Stomach (tissue), 19 donors: ENCODE measurements at places on chromosomes 2 and 18. TPM values are rescaled to one million over a fixed set of nuclear protein-coding genes. Genes with fewer than 3 reads are reported as not detected.

The PPP1R1C gene
- polyA plus RNA-seq: 3.7 TPM

The SLC16A14 gene
- 0.37 TPM for polyA plus RNA-seq

The RFTN2 gene
- polyA plus RNA-seq: 2.7 TPM

DNA sequence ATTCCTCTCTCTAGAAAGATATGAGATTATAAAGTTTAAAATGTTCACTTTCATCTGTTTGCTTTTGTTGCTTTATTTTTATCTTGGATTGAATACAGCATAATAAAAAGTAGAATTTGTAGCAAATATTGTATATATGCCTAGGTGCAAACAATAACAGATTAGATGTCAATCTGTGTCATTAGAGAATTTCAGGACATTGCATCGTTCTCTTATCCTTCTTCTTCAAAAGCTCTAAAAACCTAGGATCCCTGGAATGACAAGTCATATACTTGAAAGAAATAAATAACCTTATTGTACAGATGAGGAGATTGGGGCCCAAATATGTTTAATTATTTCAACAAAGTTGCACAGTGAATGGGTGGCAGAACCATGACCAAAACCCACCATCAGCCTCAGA, 102.8 kb upstream of the BZW1 start:
- no peak overlapping the region for H3K27ac ChIP-seq
- H3K4me1 ChIP-seq: no peaks in the 10 kb centered on the region
- no peak overlapping the region for H3K4me3 ChIP-seq

DNA sequence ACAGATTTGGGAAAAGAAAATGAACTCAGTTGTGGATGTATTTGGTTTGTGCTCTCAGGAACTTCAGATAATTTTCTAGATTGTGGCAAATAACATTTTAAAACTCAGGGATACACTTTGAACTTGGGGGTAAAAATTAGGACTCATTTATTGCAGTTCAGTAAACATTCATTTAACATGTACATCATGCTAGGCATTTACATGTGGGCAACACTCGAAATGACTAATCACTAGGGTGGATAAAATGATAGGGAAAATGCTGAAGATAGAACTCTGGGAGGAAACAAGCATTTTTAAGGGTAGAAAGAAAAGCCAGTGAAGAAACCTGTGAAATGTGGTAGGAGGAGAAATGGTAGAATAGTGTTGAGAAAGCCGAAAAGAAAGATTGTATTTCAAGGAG, 7.8 kb downstream of the FAM117B start:
- peaks cover 15% of the 10 kb centered on the region for H3K4me1 ChIP-seq
- no peaks in the 10 kb centered on the region for H3K36me3 ChIP-seq
- H3K4me3 ChIP-seq: no peak overlapping the region

DNA sequence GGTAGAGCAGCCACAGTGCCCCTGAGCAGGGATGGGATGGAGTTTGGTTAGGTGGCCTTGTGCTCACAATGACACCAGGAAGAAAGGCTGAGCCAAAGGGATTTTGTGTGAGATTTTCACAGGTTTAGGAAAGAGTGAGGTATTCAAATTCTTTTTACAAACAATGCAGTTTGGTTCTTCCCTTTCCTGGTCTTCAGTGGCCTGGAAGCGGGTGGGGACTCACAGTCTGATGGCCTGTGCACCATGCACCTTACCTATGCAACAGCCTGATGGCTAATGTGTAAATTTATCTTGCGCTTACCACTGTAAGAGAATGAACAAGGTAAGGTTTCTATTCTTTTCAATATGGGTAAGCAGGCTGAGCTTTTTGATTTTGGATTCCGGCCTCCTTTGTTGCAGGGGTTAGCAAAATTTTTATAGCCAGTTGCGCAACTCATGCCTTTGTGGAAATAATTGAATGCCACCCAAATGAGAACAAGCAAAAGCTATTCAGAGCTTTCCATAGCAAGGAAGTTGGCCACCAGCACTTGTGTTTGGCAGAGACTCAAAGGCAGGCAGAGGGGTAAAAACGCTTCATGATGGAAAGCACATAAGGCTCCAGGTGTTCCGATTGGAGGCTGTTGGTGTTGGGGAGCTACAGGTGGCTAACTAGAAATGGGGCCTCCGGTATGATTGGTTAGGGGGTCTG, 23.8 kb upstream of the IL1R2 start:
- H3K27me3 ChIP-seq: no peaks in the 10 kb centered on the region
- peaks cover 17% of the 10 kb centered on the region for H3K4me1 ChIP-seq
- DNase-seq: no peak
- H3K4me3 ChIP-seq: no peak overlapping the region
- H3K36me3 ChIP-seq: no peaks in the 10 kb centered on the region
- no peak overlapping the region for H3K27ac ChIP-seq

DNA sequence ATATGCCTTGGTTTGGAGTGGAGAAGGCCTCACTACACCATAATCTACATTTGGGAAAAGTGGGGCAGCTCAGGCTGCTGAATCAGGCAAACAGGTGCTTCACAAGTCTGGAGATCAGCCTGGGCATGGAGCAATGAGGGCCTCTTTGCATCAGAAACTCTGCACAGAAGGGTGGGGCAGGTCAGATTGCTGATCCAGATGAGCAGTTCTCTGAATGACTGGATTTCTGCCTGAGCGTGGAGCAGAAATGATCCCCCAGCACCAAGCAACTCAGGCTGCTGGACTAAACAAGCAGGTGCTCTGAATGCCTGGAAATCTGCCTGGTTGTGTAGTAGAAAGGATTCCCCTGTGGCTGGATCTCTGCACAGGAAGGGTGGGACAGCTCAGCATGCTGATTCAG, 605.3 kb upstream of the ZNF804A start:
- H3K27ac ChIP-seq: no peak overlapping the region
- peaks cover 5% of the 10 kb centered on the region for H3K4me1 ChIP-seq
- H3K4me3 ChIP-seq: no peak overlapping the region
- no peaks in the 10 kb centered on the region for H3K27me3 ChIP-seq
- DNase-seq: no peak

DNA sequence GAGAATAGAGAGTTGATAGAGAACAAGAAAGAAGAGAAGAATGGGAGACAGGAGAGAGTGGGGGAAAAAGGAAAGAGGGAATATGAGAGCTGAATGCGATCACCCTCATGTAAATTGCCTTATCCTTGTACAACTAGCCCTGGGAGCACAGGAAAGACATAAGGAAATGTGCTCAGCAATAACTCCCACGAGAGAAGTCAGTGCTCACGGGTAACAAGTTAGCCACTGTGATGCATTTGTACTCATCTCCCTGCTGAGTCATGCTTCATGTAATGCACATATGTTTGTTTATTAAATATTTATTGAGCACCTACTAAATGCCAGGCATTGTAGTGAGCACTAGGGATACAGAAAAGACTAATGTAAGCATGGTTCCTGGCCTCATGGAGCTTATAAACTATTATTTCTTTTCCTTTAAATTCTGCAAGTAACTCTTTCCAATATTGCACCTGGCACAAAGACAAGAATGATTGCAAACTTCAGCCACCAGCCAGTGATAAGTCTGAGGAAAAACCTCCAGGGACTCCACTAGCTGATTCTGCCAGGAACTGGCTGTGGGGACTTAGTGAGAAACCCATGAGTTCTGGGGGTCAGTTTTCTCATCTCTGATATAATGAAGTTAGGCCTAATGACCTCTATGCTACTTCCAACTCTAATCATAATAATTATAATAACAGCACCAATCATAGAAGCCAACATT, 124.1 kb downstream of the LNPK start:
- no peaks in the 10 kb centered on the region for H3K27me3 ChIP-seq
- H3K27ac ChIP-seq: no peak overlapping the region
- no peaks in the 10 kb centered on the region for H3K36me3 ChIP-seq
- no peaks in the 10 kb centered on the region for H3K4me1 ChIP-seq
- H3K4me3 ChIP-seq: no peak overlapping the region
- peak; percentile 15 for DNase-seq
